Germinal center (tissue), 1 donor: ENCODE measurements at places on chromosomes 12 and 14.

DNA sequence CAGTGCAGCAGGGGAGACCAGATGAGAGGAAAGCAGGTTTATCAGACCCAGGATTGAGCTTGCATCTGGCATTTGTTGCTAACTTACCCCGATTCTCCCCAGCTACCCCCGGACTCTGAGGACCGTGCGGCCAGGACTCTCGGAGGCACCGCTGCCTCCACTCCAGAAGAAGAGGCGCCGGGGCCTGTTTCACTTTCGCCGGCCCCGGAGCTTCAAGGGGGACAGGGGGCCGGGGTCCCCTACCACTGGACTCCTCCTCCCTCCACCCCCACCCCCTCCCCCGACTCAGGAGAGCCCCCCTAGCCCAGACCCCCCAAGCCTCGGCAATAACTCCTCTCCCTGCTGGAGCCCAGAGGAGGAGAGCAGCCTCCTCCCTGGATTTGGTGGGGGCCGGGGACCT, 6.5 kb upstream of the CPNE6 start:
- DNase-seq, result no peak

GRCh38 chr14:52048641-52049204, 20.1 kb downstream of the NID2 start:
- no peak for DNase-seq

DNA sequence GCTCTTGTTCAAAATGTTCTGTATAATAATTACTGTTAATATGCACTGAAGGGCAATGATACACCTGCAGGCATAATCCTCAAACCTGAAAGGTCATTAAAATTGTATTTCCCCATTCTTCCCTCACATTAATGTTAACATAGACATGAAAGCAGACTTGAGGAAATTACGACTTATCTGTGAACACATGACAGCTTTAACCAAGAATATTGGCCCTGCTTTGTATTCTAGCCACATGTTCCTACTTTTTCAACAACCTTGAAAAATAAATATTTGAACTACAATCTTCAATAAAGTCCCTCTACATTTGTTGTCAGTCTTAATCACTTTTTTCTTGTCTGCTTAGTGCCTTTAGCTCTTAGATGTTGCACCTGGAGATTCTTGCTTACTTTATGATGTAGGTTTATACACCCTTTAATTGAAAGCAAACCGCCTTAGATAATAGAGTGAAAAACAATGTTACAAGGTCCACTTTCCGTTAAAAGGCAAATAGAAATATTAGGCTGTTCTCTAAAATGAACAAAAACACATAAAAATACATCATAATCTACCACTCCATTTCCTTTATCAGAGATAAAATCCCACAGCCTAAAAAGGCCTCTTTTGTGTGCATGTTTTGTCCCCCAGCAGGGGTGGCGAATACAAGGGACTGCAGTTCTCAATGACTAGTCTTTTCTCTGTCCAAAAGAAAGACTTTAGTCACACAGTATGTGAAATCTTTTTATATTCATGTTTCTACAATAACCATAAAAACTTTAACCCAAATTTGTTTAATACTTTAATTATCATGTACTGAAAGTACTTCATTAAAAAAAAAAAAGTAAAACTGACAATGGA, 55.9 kb downstream of the ZFC3H1 start:
- no peak for DNase-seq

GRCh38 chr12:121731473-121731872, 18.9 kb downstream of the TMEM120B start:
- no peak for DNase-seq

DNA sequence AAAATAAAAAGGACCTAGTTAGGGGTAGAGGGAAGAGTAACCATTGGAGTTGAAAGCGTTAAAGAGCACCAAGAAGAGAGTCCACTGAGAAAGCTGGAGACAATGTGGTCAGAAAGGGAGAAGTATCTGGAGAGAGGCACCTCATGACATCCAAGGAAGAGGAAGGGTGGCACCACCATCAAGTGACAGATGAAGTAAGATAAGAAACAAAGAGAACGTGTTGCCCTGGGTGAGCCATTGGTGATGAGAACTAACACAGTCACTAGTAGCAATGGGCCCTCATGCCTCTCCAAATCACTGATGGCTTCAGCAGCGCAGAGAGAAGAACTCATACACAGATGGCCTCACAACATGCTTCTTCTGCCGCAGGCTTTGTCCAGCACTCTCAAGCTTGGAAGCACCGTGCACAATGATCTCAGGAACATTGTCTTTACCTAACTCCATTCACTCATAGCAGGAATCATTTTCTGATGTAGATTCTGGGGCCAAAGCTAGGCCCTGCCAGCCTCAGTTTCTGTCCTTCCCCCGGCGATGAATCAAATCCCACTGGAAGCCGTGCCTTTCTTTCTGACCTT, 252.9 kb downstream of the DPF3 start:
- no peak for DNase-seq

DNA sequence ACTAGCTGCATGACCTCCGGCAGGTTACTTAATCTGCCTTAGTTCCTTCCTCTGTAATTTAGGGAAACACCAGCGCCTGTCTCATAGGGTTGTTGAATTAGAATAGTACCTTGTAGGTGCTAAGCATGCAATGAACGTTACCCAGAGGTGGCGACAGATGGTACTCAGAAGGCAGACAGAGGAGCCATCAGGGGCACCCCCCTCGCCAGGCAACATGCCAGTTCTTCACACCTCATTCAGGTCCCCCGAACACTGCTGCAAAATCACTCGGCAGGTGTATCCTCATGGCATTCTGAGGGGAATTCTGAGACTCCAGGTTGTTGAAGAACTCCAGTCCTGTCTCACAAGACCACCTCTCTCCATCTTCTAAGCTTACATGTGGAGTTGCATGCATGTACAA, 10.1 kb downstream of the ISM2 start:
- no peak for DNase-seq

DNA sequence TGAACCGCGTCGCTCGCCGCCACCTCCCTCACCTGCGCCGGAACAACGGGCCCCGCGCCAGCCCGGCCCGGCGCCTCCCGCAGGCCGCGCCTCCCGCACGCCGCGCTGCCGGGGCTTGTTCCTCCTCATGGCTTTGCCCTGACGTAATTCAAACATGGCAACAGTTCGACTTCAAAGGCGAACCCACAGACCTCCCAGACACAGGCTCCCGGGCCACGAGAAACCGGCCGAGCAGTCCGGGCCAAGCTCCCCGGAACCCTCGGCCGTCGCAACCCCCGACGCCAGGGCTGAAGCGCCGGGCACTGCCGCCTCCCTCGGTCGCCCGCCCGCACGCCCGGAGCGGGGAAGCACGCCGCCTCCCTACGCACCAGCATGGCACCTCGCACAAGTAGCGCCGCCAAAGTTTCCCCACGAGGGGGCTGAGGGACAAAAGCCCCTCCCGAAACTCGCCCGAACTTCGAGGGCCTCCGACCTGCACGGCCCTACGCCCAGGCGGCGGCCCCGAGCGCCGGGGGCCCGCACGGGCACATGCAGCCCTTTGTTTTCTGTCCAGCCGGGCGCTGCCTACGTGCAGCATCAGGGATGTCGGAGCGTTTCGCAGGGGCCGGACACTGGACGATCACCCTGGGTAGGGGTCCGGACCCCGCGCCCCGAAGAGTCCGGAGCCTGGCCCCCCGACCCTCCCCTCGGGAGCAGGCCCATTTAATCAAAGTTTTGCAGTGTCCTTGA, 1.7 kb downstream of the SINHCAF start:
- peak; percentile 73 for DNase-seq

GRCh38 chr12:110677206-110677911, 11.6 kb downstream of the HVCN1 start:
- peak; percentile 76 for DNase-seq

- no peak for DNase-seq
Measured at GRCh38 chr12:68844788-68845695, 37.1 kb downstream of the MDM2 start.

- no peak for DNase-seq
Measured at GRCh38 chr12:8508910-8509841, 4.1 kb upstream of the CLEC4D start.

GRCh38 chr14:99674776-99675381, 9.2 kb upstream of the CYP46A1 start:
- DNase-seq, result no peak

- no peak for DNase-seq
Measured at GRCh38 chr14:87613881-87614280, 379.1 kb downstream of the GALC start.

DNA sequence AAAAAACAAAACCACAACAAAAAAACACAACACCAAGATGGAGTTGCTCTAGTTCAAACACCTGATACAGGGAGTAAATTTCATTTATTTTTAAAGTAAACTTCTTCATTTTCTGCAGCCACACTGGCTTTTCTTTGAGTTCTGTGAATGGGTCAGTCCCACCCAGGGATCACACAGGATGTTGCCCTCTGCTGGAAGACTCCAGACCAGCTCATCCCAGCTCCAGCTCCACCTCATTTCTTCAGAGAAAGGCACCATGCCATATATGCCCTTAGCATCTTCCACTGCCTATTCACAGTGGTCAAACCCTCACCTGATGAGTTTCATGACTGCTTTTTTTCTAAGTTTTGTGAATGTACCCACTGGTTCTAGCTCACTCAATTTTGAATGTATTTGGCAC, 8.0 kb downstream of the GLIPR1 start:
- no peak for DNase-seq

- DNase-seq, result no peak
Measured at GRCh38 chr12:46523863-46524770, 151.5 kb upstream of the SLC38A2 start.

DNA sequence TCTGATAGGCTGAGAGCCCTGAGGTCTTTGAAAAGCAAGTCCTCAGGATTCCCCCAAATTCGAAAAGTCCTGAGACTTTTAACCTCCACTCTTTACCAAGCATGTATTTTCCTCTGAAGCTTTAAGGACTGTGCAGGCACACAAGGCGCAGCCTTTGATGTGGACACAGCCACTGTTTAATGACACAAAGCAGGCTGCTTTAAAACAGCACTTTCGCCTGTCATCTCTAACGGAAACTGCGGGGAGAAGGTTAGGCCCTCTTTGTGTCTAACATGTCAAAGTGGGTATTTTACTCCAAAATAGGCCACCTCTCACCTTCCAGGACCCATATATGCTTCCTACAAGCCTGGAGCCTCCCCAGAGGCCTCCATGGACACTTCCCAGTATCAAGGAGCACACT, 159.2 kb downstream of the GCH1 start:
- DNase-seq, result no peak

DNA sequence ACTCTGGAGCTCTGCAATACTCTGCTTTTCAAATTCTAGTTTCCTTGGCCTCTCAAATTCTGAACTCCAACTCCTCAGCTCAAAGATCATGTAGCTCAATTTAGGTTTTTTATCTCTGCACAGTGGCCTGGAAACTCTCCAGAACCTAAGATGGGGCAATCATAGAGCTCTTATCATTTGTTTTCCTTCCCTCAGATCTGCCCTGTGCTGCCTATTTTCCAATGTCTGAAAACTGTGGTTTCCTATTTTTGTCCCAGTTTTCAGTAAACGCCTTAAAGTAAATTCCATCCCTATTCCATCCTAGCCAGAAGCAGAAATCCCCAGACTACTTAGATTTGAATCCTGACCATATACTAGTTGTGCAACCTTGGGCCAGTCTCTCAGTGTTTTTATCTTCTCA, 73.2 kb downstream of the CEP83 start:
- DNase-seq, result no peak

DNA sequence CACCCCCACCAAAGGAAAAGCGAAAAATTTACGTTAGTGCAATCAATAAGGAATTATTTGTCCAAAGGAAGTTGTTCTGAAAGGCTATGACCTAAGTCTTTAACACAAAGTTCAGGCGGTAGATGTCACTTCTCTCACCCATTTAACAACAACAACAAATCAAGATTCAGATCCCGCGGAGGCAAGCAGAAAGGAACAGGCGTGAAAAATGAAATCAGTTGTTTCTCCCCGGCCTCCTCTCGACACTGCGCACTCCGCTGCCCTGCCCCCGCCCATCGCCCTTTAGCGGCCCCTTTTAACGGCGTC, 1.4 kb downstream of the DENND5B start:
- DNase-seq, result peak; percentile 72

GRCh38 chr14:63745858-63746425, 18.1 kb upstream of the SGPP1 start:
- peak; percentile 45 for DNase-seq

- no peak for DNase-seq
Measured at GRCh38 chr14:66224492-66225178, 261.5 kb upstream of the CCDC196 start.
